GOT3 (cell line): ENCODE measurements at places on chromosomes 2 and 18.

- no peak for DNase-seq
Measured at GRCh38 chr2:88230911-88231310, 60.8 kb downstream of the THNSL2 start.

- DNase-seq: no peak
Measured at GRCh38 chr18:70431203-70431624, 142.4 kb downstream of the SOCS6 start.

DNA sequence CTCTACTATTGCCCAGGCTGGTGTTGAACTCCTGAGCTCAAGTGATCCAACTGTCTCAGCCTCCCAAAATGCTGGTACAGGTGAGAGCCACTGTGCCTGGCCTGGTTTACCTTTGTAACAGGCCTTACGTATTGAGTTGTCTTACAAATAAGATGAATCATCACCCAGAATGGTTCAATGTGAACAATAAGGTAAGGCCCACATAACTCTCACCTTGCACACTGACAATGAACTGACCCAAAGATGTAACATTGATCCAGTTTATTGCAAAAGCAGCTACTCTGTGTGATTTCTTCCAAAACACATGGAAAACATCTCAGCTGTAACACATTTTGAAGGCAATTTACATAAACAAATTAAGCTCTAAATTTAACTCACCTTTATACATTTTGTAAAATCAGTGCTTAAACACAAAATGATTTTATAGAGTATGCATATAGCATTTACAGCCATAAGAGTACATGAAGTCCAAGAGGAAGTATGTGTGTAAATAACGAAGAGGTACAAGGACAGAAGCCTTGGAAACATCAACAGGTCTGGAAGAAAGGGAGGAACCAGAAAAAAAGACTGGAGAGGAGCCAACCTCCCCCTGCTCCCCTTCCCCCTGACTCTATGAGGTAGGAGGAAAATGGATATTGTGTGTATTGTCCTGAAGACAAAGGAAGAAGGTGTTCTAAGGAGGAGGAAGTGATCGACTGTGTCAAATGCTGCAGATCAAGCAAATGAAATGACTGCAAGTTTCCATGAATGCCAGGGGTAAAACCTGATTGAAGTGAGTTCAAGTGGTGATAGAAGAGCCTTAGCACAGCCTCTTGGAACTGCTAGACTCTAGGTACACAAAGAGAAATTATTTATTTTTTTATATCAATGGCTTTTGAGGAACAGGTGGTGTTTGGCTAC is 5.6 kb upstream of the WDFY1 start:
- DNase-seq: no peak

DNA sequence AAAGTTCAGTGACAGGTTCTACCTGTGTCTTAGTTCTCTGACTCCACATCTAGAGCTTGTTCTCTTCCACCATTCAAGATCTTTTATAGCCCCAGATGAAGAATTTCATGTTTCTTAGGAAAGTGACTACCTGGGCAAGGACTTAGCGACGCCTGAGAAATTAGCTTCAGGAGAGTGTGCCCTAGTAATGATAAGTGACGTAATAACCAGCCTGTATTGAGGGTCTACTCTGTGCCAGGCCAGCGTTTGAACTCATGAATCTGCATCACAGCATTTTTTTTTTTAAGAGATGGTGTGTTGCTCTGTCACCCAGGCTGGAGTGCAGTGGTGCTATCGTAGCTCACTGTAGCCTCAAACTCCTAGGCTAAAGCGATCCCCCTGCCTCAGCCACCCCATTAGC is 51.8 kb downstream of the TCF7L1 start:
- DNase-seq: no peak

DNA sequence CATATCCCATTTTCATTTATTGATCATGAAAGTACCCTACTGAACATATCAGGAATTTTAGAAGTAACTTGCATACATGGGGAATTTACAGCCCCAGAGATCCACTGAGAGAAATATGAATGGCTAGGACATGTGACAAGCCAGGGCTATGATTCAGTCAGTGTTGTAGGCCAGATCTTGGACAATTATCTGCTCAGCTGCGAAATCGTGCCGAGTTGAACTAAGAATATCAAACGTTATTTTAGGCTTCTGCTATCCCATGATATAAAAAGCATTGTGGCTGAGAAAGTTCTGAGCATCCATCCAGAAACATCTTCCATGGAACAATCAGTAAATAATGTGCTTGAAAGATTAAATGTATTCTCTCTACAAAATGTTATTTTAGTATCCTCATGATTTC is 85.7 kb upstream of the UNC80 start:
- DNase-seq: no peak

- DNase-seq: no peak
Measured at GRCh38 chr2:236702657-236703372, 133.2 kb downstream of the ACKR3 start.

GRCh38 chr2:16079637-16080036 is 139.3 kb downstream of the MYCN start:
- no peak for DNase-seq

- DNase-seq: no peak
Measured at GRCh38 chr2:37766106-37766505, 94.7 kb upstream of the CDC42EP3 start.

- DNase-seq: no peak
Measured at GRCh38 chr2:119550346-119550745, 6.1 kb downstream of the CFAP221 start.

DNA sequence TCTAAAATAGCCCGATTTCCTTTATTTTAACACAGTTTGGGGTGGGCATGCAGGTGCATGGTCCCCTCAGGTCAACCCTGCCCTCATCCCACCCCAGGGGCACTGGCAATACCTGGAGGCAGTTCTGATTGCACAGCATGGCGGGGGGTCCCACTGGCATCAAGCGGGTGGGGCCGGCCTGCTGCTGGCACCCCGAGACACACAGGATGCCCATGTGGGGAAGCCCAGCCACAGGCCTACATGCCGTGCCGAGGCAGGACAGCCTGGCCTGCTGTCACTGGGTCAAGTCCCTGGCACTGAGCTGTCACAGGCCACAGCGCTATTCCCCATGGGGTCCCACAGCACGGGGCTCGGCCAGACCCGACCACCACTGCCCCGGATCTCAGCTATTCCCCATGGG is 11.9 kb upstream of the KCNG2 start:
- no peak for DNase-seq

DNA sequence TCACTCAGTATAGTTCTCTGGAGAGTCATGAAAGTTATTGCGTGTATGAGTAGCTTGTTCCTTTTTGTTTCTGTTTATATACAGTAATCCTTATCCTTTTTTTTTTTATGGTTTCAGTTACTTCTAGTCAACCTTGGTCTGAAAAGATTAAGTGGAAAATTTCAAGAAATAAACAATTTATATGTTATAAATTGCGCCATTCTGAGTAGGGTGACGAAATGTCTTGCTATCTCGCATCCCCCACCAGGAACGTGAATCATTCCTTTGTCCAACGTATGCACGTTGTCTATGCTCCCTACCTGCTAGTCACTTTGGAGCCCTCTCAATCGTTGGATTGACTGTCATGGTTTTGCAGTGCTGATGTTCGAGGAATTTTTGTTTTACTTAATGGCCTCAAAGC is 60.4 kb downstream of the FAM117B start:
- DNase-seq: no peak

- DNase-seq: no peak
Measured at GRCh38 chr2:72090271-72090720, 57.4 kb downstream of the CYP26B1 start.

- no peak for DNase-seq
Measured at GRCh38 chr2:126359494-126359893, 296.5 kb upstream of the GYPC start.

DNA sequence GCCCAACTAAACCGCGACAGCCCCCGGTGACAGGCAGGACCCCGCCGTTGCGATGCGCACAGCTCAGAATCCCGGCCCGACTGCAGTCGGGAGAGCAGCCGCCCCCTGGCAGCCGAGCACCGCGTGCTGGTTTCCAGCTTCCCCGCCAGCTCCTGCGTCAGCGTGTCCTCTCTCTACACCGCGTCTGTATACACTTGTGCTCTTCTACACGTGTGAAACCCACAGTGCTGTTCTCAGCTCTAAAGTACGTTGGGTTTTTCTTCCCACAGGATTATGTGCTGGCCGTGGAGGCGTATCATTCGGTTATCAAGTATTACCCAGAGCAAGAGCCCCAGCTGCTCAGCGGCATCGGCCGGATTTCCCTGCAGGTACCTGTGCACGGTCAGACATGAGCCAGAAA is 54.0 kb downstream of the ADI1 start:
- no peak for DNase-seq

DNA sequence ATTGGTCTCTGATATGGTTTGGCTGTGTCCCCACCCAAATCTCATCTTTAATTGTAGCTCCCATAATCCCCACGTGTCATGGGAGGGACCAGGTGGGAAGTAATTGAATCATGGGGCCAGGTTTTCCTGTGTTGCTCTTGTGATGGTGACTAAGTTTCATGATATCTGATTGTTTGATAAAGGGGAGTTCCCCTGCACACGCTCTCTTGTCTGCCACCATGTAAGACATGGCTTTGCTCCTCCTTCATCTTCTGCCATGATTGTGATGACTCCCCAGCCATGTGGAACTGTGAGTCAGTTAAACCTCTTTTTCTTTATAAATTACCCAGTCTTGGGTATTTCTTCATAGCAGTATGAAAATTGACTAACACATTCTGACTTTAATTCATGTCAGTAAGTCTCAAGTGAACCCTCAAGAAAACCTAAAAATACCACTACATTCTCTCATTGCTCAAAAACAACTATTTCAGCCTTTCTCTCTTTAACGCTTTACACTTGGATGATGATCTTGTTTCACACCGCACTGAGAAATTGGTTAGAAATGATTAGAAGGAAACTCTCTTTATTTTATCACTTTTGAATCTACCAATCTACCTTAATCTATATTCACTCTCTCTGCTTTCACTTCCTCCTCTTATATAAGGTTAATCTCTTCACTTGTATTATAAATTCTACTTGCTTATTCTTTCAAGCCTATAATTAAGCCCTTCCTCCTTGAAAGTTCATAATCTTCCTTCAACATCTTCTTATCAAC is 110.1 kb downstream of the GALR1 start:
- no peak for DNase-seq

- no peak for DNase-seq
Measured at GRCh38 chr2:147198651-147199171, 646.1 kb upstream of the ACVR2A start.

- DNase-seq: no peak
Measured at GRCh38 chr18:38330573-38330972, 765.0 kb upstream of the CELF4 start.

GRCh38 chr2:215137741-215138340 is 585 bp downstream of the ABCA12 start:
- DNase-seq: no peak
